ENCODE measurements at places on chromosomes 7 and 10.

DNA sequence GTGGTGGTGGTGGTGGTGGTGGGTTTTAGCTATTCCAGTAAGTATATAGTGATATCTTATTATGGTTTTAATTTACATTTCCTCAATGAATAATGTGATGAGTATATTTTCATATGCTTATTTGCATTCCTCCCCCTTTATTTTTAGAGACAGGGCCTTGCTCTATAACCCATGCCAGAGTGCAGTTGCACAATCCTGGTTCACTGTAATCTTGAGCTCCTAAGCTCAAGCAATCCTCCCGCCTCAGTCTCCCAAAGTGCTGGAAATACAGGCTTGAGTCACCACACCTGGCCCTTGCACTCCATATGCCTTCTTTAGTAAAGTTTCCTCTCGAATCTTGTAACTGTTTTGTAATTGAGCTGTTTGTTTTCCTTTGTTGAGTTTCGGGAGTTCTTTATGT lies 577.7 kb upstream of the AUTS2 start:
- no peak for DNase-seq

DNA sequence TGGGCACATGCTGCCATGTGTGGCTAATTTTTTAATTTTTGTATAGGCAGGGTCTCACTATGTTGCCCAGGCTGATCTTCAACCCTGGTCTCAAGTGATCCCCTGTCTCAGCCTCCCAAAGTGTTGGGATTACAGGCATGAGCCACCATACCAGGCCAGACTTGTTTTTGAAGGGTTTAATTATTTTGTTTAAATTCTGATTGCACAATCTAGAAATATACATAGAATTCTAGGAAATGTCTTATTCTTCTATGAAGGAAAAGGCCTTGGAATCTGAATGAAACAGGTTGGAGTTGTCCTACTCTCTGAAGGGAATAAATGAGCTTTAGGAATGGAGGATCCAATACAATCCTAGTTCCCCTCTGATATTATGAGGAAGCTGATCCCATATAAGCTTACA lies 15.5 kb upstream of the JCAD start:
- no peak for DNase-seq

DNA sequence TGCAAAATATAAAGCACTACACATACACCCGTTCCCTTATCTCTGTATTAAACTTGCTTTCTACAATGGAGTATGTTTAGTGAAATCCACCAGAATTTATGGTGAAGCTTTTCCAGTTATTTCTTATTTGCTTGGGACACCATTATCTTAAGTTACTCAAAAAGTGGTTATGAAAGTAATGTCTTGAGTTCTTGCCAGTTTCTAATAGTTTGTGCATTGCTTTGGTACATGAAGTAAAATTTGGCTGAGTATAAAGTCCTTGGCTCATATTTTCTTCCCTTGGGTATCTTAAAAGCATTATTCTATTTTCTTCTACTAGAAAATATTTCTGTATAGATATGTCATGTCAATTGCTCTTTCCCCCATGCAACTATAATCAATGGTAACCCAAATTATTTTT lies 85.2 kb downstream of the POLR1F start:
- DNase-seq, result no peak

DNA sequence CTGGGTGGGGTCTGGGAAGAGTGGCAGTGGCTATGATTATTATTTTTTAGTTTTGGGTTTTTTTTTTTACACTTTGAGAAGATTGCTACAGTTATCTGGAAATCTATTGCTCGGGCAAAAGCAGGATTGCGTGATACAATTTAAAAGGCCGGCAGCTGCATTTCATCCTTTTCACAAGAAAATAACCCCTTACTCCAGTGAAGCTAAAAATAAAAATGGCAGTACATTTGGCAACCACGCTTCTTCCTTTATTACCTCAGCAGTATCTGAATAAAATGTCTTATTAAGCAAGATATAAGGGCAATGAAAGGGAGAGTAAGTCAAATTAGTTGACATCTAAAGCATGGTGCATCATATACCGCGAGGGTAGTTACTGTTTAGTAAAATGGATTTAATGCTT lies 496.8 kb downstream of the LRMDA start:
- no peak for DNase-seq

GRCh38 chr7:122298131-122298530 lies 6.4 kb downstream of the FEZF1 start:
- no peak for DNase-seq

DNA sequence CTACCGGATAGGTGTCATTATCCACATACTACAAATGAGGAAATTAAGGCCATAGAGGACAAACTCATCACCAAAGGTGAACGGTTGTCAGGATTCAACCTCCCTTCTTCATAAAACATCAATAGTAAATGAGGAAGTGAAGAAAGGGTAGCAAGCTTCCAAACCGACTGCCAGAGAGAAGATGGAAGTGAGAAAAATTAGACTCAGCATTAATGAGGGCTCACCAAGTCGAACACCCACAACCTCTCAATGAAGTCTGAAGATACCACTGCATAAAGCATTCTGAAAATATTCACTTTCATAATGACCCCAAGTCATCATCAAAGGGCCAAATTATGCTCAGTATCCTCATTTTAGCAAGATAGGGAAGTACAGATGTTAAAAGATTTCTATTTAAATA lies 29.6 kb downstream of the ABCB4 start:
- DNase-seq, result no peak

DNA sequence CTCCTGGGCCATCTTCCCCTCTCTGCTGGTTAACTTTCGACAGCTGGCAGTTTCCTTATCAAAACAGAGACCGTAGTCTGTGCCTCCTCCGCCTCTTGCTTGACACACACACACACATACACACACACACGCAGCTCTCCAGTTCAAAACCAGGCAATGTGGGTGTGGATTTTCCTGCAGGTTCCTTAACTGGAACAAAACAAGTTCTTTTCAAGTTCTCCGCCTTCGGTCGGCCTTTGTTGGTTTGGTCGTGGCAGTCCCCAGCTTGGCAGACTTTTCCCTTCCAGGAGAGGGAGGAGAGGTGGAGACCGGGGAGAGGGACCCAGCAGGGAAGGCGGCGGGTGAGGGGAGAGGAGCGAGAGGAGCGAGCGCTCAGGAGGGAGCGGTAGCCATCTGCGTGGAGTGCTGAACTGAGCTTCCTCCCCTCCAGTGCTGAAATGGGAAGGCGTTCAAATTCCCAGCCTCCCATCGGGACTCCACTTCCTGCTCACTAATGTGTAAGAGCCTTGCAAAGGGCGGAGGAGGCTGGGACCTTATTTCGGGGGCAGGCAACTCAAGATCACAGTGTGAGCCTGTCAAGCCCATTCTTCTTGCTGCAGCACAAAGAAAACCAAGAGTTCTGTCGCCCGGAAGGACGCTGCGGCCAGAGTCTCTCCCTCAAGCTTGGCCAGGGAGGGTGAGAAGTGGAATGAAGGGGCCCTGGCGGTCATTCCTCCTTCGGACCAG lies 120.6 kb downstream of the PRPF18 start:
- peak; percentile 96 for DNase-seq

GRCh38 chr10:114801411-114801813 lies 20.2 kb upstream of the FHIP2A start:
- no peak for DNase-seq

DNA sequence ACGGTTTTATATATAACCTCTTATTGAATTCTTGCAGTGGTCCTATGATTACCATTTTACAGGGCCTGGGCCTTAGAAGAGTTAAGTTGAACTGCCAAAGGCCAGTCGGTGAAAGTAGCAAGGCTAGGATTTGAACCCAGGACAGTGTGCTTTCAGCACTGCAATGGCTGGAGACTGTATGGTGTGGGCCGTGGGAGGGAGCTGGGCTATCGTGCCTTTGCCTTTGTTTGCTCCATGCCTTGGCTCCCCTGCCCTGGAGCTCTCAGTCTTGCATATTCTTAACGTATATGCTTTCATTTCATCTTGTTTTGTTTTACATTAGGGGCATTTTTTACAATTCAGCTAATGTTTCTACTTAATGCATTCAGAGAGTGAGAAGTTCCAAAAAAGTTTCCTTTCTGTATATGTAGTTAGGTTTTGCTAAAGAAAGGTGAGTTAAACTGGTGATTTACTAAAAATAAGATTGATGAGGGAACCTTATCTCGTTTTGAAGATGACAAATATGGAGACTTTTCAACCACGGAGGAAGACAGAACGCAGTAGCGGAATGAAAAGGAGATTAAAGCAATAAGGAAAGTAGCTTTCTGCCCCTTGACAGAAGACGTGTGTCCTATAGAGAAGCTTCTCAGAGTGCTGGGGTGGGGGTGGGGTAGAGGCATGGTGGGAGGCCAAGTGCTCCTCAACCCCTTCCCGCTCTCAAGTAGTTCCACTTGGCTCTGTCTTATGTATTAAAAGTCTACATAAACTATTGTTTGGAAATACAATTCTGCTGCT lies 82.5 kb downstream of the RTKN2 start:
- no peak for DNase-seq

GRCh38 chr10:60230892-60231291 lies 158.8 kb downstream of the ANK3 start:
- DNase-seq, result peak; percentile 38

DNA sequence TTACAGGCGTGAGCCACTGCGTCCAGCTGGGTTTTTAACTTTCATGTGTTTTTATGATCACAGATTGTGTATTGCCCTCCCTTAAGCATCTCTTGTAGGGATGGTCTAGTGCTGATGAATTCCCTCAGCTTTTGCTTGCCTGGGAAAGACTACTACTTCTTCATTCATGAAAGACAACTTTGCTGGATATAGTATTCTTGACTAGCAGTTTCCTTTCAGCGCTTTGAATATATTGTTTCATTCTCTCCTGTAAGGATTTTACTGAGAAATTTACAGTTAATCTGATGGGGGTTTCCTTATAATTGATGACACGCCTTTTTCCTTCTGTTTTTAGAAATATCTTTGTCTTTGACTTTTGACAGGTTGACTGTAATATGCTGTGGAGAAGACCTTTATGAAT lies 33.2 kb downstream of the STK31 start:
- no peak for DNase-seq

GRCh38 chr10:62511238-62511637 lies 137.1 kb downstream of the ZNF365 start:
- no peak for DNase-seq

Data from astrocyte of the spinal cord (primary cell).